ENCODE measurements at places on chromosomes 16 and 17.
A peak's percentile ranks its signal among the peaks of the same experiment; 100 is the strongest.

DNA sequence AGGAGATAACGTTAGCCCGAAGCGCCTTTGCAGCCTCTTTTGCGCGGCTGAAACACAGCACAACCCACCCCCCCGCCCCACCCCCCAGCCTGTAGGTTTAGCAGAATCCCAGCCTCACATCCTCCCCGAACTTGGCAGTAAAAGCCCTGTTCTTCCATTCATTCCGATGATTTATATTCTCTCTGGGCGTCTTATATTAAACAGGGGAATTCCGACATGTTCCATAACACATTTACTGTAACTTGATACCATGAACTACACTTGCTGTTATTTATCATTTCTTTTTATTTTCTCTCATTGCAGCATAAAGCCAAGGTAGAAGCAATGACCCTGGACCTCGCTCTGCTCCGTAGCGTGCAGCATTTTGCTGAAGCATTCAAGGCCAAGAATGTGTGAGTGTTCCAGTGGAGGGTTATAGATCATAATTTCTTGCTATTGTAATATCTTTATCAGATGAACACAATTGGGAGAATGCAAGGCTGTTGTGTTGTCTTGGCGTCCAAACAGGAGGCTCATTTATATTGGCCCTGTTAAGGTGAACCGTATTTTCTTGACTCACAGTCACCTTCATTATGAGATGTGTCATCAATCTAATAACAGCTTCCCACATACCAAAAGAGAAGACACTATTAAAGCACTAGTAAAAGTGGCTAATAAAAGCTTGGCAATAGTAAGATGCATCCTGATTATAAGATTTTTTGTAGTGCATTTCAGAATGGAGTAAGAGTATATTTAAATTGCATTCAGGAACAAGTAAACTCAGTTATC is 287.3 kb downstream of the WWOX start:
- DNase-seq, result no peak

- DNase-seq, result no peak
Observed at GRCh38 chr16:71536752-71537499, 10.7 kb downstream of the CHST4 start.

- DNase-seq, result no peak
Observed at GRCh38 chr16:30896261-30896888, at the start of gene CTF1. Gene CTF1 (plus strand): TSS chr16:30896614. CDS start chr16:30896644, 30 bp downstream.

DNA sequence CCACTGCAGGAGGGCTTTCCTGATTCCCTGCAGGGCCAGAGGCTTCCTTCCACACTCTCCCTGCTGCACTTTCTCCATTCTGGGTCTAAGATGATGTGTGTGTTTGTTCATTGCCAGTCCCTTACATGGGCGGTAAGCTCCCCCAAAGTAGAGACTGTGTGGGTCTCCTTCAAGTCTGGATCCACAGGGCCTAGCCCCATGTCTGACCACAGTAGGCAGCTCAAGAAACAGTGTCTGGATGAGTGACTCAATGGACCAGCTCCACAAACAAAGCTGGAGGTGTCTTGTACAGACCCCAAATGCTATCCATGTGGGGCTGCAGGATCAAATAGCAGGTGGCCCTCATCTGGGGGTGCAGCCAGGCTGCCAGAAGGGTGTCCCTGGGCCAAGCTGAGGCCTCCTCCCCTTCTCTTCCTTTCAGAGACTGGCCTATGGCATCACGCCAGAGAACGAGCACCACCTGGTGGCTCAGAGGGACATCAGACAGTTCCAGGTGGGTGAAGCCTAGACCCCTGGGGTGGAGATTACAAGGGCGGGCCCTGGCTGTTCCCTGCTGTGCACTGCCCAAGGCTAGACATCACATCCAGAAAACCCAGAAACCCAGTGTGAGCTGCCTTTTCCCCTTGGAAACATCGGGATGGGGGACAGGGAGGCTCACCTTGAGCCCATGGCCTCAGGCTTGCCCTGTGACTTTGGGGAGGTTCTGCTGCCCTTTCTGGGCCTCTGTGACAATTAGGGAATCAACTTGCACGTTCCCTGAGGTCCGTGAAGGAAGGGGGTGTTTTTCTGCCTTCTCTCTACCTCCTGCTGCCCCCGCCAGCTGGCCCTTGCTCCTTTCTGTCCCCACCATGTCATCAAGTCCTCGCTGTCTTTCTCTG is 45.9 kb downstream of the SLC6A2 start:
- peak; percentile 69 for DNase-seq

DNA sequence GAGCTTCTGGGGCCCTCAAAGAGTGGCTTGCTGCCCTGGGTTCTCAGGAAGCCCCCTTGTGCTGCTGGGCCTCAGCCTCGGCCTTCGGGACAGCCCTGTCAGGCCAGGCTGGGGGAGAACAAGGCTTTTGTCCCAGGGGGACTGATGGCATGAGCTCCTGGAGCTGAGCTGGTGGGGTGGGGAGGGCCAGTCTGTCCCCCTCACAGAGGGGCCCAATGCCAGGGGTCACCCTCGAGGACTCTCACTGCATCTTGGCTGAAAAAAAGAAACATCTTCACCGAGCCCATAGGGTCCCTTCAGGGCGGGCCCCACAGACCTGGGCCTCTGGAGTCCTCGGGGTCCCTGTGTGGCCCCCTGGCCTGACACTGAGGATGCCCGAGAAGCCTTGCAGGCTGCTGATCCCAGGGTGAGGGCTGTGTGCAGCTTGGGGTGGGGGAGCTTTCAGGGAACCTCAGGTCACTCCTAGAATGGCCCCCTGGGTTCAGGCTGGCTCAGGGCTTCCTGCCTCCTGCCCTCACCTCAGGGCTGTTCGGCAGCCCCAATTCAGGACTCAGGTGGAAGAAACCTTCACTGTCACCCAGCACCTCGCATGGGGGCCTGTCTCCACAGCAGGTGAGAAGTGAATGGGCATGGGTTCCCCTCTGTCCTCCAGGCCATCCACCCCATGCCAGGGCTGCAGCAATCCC is 90.5 kb downstream of the TNFRSF13B start:
- no peak for DNase-seq

DNA sequence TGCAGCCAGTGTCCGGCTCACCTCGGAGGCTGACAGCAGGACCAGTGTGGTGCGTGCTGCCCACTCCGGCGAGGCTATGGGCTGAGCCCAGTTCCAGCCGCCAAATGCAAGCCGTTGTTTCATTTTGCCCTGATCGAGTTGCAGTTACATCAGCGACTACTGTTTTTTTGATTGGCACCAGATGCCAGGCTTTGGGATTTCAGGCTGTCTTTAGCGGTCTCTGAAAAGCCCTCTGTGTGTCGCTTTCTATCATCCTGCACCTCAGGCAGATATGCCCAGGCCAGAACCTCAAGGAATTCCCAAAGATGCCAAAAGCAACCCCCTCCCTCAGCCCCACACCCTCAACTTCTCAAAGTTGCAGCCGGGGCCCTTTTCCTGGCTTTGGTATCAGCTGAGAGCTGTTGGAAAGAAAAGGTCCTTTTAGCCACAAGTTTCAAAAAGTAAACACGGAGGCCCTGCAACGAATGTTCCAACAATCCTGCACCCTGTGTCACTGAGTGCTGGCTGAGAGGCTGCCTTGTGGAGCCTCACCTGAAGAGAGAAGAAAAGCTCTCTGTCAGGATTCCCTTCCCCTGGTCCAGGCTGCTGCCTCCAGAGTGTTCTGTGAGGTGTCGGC is 58.9 kb downstream of the WWP2 start:
- no peak for DNase-seq

DNA sequence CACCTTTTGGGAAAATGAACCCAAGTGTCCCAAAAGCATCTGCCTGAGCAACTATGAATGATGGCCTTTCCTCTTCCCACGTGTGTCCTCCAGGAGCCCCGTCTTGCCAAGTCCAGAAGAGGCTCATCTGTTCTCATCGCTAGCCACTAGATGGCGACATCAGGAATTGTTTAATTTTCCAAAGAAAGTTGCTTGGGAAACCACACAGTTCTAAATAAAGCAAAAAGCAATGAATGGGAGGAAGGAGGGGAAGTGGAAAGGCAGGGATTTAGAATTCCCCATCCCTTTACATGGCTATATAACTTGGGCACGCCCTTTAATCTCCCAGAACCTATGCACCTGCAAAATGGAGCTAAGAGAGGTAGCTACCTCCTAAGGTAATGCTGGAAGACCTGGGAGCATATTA is 9.0 kb upstream of the CDH5 start:
- peak; percentile 35 for DNase-seq

GRCh38 chr17:43353393-43353792 is 45.4 kb upstream of the ARL4D start:
- DNase-seq, result no peak
